Activated CD4-positive, alpha-beta memory T cell treated with anti-CD3 and anti-CD28 coated beads for 36 hours (primary cell): ENCODE measurements at places on chromosomes 3 and 15.
A peak's percentile ranks its signal among the peaks of the same experiment; 100 is the strongest.

GRCh38 chr15:98873441-98874218 is 134.0 kb downstream of the PGPEP1L start:
- no peak overlapping the region for H3K4me3 ChIP-seq
- H3K27me3 ChIP-seq, result peaks cover 8% of the 10 kb centered on the region
- no peaks in the 10 kb centered on the region for H3K36me3 ChIP-seq

DNA sequence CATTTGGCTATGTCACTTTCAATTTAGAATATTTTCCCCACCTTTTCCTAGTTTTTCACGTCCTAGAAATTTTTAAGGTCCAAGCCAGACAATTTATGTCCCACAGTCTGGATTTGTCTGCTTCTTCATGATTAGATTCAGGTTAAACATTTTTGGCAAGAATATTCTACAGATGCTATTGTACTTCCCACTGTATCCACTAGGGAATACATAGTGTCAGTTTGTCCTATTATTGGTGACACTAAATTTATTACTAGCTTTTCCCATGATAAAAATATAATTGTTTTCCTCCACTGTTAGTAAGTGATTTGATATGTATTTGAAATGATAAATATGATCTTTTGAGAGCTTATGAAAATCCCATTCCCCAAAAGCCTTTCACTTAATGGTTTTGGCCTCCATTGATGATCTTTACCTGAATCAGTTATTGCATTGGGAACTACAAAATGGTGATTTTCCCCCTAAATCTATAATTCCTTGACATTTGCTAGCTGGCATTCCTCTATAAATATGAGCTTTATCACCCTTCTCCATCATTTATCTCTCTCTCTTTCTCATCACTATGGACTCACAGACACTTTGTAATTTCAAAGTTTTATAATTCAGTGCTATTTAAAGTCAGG is 8.3 kb downstream of the ARL14 start:
- no peak overlapping the region for H3K27ac ChIP-seq
- H3K4me3 ChIP-seq, result no peak overlapping the region
- no peaks in the 10 kb centered on the region for H3K4me1 ChIP-seq
- no peak for DNase-seq
- H3K27me3 ChIP-seq, result peaks cover 2% of the 10 kb centered on the region
- no peaks in the 10 kb centered on the region for H3K36me3 ChIP-seq

GRCh38 chr3:16455966-16456365 is 57.5 kb downstream of the RFTN1 start:
- H3K4me1 ChIP-seq, result peaks cover 17% of the 10 kb centered on the region
- peaks cover 23% of the 10 kb centered on the region for H3K36me3 ChIP-seq
- H3K4me3 ChIP-seq, result no peak overlapping the region
- DNase-seq, result no peak
- no peak overlapping the region for H3K27ac ChIP-seq

- peaks cover 2% of the 10 kb centered on the region for H3K27me3 ChIP-seq
- H3K27ac ChIP-seq, result no peak overlapping the region
- H3K4me1 ChIP-seq, result no peaks in the 10 kb centered on the region
- DNase-seq, result no peak
Observed at GRCh38 chr15:59282515-59283337, 76.1 kb downstream of the LDHAL6B start.

GRCh38 chr3:11769704-11770476 is 76.8 kb downstream of the TAMM41 start:
- H3K27ac ChIP-seq, result peak overlapping the region; percentile 47
- no peaks in the 10 kb centered on the region for H3K36me3 ChIP-seq
- DNase-seq, result no peak
- no peaks in the 10 kb centered on the region for H3K27me3 ChIP-seq
- H3K4me1 ChIP-seq, result peaks cover 24% of the 10 kb centered on the region

DNA sequence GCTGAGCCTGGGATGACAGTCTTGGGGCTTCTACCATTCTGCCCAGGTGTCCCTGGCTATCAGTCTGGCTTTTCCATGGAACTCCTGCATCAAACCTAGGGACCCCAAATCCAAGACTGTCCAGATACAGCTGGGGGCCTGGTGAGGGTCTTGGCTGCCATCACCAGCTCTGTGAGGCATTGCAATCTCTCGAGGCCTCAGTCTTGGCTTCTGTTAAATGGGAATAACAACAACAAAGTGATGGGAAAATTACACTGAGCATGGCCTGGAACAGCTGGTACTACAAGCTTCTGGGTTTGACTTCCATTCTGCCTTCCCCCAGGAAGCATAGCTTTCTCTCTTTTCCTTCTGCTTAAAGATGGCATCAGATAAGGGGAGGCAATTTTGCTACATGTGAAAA is 50.0 kb upstream of the LCTL start:
- no peaks in the 10 kb centered on the region for H3K4me1 ChIP-seq
- no peak overlapping the region for H3K27ac ChIP-seq
- no peak for DNase-seq
- H3K36me3 ChIP-seq, result no peaks in the 10 kb centered on the region

DNA sequence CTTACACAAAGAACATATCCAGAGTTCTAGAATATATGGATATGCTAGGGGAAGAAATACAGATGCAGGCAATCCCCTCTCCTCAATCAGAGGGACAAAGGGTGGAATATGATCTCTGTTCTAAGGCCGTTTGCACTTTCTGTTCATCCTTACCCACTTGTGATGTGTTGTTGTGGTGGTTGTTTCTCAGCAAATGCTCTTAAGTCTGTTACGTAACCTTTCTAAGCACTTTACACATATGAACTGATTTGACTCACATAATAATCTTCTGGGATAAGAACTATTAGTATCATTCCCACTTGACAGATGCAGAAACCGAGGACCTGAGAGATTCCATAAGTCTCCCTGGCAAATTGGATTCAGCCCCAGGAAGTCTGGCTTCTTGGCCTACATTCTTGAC is 40.5 kb downstream of the NGRN start:
- no peaks in the 10 kb centered on the region for H3K27me3 ChIP-seq
- H3K36me3 ChIP-seq, result no peaks in the 10 kb centered on the region
- H3K27ac ChIP-seq, result peak overlapping the region; percentile 49
- H3K4me3 ChIP-seq, result peak overlapping the region; percentile 30

- no peaks in the 10 kb centered on the region for H3K27me3 ChIP-seq
- peaks cover 48% of the 10 kb centered on the region for H3K36me3 ChIP-seq
- peaks cover 10% of the 10 kb centered on the region for H3K4me1 ChIP-seq
- H3K27ac ChIP-seq, result peak overlapping the region; percentile 77
Observed at GRCh38 chr3:10299175-10299574, 6.4 kb upstream of the GHRL start.

DNA sequence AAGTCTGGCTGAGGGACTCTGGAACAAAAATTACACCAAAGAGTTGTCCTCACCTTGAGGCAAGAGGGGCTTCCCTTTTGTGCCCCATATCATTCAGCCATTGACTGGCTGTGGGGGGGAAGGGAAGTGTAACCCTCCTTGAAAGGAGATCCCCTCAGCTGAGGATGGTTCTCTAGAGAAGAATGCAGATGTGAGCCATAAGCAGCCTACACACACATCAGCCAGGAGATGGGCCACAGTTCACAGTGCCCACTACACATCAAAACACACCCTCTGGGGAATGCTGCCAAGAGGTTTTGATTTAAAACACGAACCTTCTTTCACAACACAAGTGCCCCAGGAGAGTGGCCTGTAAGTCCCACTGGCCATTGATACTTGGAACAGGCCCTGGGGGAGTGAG is 231.2 kb upstream of the CTDSPL start:
- no peak overlapping the region for H3K27ac ChIP-seq
- no peak for DNase-seq
- no peak overlapping the region for H3K4me3 ChIP-seq
- no peaks in the 10 kb centered on the region for H3K36me3 ChIP-seq
- no peaks in the 10 kb centered on the region for H3K4me1 ChIP-seq

DNA sequence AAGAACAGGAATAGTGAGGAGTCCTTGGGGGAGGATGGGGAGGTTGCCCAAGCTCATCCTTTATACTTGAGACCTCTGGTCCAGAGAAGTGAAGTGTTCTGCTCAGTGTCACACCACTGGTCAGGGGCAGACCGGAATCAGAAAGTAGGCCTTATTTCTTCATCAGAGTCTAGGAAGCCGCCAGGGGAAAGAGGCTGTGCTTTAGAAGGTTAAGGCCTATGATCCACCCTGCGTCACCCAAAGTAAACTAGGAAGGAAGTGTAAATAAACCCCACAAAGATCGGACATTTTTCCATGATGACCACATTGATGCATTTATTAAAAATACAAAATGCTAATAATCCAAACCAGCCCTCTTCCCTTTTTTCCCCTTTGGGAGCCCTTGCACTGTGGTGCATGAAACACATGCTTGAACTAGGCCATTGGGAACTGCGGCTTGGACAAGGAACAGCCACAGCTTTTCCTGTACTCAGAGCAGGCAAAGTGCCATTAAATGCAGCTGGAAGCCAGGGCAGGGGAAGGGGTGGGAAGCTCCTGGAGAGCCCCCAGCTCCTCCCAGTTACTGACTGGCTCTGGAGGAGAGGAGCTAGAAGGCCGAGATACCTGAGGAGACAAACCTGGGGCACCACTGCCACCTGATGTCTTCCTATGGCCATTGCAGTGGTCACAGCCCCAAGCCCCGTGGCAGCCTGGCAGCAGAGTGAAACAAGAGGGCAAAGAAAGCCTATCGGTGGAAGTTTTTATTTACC is 37.0 kb downstream of the CDC25A start:
- no peaks in the 10 kb centered on the region for H3K36me3 ChIP-seq
- no peak overlapping the region for H3K4me3 ChIP-seq
- H3K27ac ChIP-seq, result no peak overlapping the region
- no peaks in the 10 kb centered on the region for H3K27me3 ChIP-seq
- no peaks in the 10 kb centered on the region for H3K4me1 ChIP-seq

- H3K4me3 ChIP-seq, result no peak overlapping the region
- H3K36me3 ChIP-seq, result no peaks in the 10 kb centered on the region
- H3K27ac ChIP-seq, result no peak overlapping the region
- DNase-seq, result no peak
Observed at GRCh38 chr15:31805090-31805662, 225.1 kb upstream of the CHRNA7 start.

GRCh38 chr15:66014635-66015182 is 145.4 kb downstream of the RAB11A start:
- no peak for DNase-seq
- H3K36me3 ChIP-seq, result no peaks in the 10 kb centered on the region
- H3K4me1 ChIP-seq, result no peaks in the 10 kb centered on the region
- peaks cover 9% of the 10 kb centered on the region for H3K27me3 ChIP-seq
- H3K27ac ChIP-seq, result no peak overlapping the region
- H3K4me3 ChIP-seq, result no peak overlapping the region

GRCh38 chr3:132570016-132570415 is 27.1 kb upstream of the ACKR4 start:
- no peak for DNase-seq
- no peak overlapping the region for H3K4me3 ChIP-seq
- no peaks in the 10 kb centered on the region for H3K27me3 ChIP-seq
- peaks cover 34% of the 10 kb centered on the region for H3K36me3 ChIP-seq

DNA sequence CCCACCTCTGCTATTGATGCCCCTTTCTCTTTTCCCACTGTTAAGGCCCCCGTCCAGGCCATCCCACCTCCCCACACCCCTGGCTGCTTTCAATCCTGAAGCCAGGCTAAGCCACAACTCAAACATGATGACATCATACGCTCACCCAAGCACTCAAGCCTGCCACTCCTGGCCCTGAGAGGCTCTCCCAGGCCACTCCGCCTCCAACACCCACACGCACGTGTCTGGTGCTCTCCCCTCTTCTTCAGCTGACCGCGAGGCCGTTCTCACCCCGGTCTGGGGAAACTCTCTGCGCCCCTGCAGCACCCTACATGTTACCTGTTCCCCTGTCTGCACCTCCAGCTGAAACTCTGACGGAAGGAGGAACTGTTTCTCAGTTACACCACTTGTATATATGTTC is 6.2 kb downstream of the ZXDC start:
- H3K27ac ChIP-seq, result peak overlapping the region; percentile 55
- peaks cover 57% of the 10 kb centered on the region for H3K4me1 ChIP-seq
- DNase-seq, result no peak
- H3K4me3 ChIP-seq, result no peak overlapping the region
- H3K36me3 ChIP-seq, result peaks cover 66% of the 10 kb centered on the region

DNA sequence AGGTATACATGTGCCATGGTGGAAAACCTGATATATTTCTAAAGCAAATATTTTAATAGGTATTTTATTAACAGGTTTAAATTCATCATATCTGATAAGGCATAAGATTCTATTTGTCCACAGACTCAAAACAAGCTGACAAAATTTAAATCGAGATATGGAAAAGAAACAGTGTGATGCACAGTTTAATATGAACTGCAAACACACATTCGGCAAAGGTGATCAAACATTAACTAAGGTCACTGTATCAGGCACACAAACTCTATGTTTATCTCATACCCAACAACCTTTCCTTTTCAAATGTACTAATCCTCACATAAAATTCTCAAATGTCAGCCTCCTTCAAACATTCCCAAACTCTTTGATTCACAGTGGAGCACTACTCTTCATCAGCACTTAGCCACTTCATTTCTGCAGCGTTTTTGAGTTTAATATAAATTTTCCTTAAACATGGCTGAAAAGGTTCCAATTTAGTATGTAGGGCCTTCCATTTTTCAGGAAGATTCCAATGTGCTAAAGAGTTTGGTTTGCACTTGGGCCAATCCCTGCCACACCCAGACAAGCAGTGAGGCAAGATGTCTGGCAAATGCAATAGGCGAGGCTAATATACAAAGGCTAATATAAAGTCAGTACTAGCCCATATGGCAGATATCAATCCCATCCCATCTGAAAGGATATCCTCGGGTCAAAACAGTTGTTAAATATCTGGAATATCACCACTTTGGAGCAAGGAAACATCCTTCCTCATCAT is 84.6 kb downstream of the GBE1 start:
- no peak for DNase-seq
- no peaks in the 10 kb centered on the region for H3K27me3 ChIP-seq
- H3K4me3 ChIP-seq, result no peak overlapping the region
- no peak overlapping the region for H3K27ac ChIP-seq
- no peaks in the 10 kb centered on the region for H3K4me1 ChIP-seq

DNA sequence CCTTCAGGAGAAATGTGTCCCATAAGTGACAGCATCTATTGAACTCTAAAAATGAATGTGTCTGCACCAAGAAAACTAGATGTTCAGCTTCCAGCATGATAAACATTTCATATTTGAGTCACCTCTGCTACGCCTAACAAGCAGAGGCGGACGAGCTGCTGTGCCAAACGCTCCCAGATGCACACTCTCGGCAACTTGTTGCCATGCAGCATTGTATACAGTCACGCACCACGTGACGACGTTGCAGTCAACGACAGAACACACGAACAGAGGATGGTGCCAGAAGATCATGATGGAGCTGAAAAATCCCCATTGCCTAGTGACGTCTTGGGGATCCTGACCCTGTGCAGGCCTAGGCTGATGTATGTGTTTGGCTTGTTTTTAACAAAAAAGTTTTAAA is 137.5 kb downstream of the XXYLT1 start:
- H3K4me1 ChIP-seq, result peaks cover 44% of the 10 kb centered on the region
- no peaks in the 10 kb centered on the region for H3K27me3 ChIP-seq
- no peak overlapping the region for H3K4me3 ChIP-seq

- H3K27ac ChIP-seq, result no peak overlapping the region
- H3K4me1 ChIP-seq, result no peaks in the 10 kb centered on the region
- H3K27me3 ChIP-seq, result no peaks in the 10 kb centered on the region
- DNase-seq, result no peak
Observed at GRCh38 chr3:81164806-81165205, 596.6 kb downstream of the GBE1 start.

- H3K36me3 ChIP-seq, result no peaks in the 10 kb centered on the region
- no peak overlapping the region for H3K4me3 ChIP-seq
Observed at GRCh38 chr15:81959196-81959595, 86.6 kb downstream of the MEX3B start.
